Activated T-cell treated with anti-CD3 and anti-CD28 coated beads for 48 hours (primary cell): ENCODE measurements at places on chromosomes 5 and 9.

DNA sequence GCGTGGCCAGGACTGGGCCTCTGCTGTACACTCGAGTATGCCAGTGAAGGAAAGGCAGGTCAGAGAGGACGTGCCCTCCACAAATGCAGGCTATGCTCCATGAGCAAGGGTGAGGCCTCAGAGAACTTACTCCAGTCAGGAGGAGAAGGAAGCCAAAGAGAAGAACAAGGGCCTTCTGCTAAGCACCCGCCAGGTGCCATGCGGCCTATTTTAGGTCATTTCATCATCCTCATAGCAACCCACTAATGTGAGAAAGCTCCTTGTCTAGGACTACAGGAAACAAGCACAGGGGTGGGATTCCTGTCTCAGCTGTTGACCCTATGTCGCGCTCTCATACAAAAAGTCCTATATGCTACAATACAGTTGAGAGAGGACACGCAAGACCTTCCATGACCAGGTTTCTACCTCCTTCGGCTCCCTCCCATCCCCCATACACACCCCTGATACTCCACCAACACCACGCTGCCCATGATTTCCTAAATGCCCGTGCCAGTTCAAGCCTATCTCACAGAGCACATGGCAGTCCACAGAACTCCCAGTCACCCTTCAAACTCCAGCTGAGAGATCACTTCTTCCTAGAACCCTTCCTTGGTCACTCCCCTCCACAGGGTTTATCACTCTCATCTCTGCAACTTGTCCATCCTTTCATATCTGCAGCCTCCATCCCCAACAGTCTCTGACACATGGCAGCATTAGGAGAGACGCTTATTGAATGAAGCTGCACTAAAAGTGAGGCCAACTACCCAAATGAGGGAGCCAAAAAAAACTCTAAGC lies 26.8 kb downstream of the PSMB7 start:
- no peak for DNase-seq

GRCh38 chr5:14057289-14057688 lies 85.9 kb upstream of the TRIO start:
- DNase-seq, result no peak

DNA sequence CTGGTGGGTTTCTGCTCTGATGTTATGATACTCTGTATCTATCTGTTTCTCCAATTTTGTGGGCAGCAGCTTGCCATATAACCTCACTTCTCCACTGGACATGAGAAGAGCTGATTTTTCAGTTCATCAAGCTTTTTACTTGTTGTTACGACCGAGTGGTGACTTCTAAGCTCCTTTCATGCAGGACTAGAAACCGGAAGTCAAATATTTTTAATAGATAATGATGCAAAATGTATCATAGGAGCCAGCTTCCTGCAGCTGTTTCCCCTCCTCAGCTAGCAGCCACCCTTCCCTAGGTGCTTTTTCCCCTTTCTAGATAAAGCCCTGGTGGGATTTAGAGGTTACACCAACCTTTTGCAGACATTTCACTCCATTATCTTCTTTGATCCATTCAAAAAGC lies 17.0 kb upstream of the ADAM19 start:
- no peak for DNase-seq

- no peak for DNase-seq
These were observed 7.2 kb upstream of the ABLIM3 start for GRCh38 chr5:149133795-149134777.
